ENCODE measurements at places on chromosomes 11 and 22.

- DNase-seq: no peak
Observed at GRCh38 chr22:23376256-23376655, 195.9 kb downstream of the BCR start.

- no peak for DNase-seq
Observed at GRCh38 chr11:24108609-24109008, 388.2 kb upstream of the LUZP2 start.

DNA sequence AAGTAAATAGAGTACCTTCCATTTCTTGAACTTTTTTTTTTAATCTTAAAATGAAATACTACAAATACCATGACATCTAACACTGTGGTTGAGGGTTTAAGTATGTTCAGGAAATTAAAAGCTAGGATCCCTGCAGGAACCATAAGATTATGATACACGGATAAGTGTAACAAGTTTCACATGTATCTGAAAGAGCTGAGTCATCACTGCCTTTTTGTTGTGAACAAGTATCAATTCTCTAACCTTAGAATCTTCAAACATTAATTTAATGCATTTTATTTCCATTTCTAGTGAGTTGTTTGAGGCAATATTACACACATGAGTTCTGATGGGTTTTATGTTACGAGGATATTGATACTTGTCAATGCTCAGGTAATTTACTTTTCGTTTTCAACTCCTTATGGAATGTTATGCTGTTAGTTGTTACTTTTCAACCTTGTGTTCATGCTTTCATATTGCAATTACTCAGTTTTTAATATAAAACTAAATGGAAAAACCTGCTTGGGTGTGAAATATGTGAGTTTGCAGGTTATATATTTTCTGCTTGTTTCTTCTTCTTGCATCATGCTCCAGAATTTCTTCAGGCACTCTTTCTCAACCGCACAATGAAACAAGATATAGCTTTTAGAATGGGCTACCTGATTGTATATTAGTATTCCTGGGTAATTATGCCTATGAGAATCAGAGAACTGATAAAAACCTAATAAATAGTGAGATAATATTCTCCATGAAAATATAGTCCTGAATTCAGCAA lies 361.3 kb upstream of the MTNR1B start:
- DNase-seq: no peak

DNA sequence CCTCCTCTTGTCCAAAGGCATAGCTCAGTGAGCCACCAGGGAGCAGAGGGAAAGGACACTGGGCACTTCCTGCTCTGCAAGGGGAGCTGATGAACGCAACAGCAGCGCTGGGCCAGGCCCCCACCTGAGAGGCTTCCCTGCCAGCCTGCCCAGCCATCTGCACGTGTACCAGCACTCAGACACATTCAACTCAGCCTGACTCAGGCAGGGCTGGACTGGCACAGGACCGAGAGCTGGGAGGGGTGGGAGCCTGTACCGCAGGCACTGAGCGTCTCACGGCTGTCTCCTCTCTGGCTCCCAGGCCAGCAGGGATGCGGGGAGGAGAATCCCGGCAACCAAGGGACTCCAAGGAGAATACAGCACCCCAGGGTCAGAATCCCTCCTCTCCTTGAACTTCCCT lies 411.8 kb downstream of the CTTN start:
- DNase-seq: no peak

DNA sequence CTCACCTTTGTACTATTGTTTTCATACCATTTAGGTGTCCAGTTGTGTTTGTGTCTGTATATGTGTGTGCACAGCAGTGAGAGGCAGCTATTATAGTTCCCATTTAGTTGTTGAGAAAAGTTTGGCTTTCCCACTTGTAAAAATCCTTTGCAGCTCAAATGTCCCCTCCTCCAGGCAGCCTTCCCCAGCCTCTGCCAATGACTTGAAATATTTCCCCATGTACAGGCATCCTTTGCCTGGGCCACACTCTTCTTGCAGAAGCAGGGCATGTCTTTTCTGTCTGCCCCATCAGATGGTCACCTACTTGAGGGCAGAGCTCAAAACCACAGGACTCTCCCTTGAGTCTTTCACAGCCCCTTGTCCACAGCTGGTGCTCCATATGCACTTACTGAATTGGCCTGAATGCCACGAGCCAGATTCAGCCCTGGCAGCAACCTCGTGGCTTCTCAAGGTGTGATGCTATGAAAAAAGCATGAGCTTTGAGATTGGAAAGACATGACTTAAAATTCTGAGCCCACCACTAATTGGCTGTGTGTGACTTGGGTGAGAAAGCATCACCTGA lies 39.3 kb downstream of the MYEOV start:
- DNase-seq: no peak

DNA sequence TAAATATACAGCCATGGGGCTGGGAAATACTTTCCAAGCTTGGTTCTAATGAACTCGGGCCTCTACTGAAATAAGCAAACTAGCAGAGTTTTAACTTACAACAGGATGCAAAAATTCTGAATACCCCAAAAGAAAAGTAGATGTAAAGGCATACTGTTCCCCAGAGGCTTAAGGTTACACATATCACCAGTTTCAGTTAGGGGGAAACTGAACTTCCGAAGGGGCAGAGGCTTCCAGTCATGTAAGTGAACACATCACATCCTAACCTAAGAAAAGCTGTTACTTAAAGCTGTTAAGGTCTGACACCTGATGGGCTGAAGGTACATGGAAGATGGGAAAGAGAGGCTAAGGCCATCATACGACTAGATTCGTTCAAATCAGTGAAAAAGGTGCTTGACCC lies 2.3 kb downstream of the GAB2 start:
- DNase-seq: no peak

- no peak for DNase-seq
Observed at GRCh38 chr22:19730198-19730597, 6.9 kb downstream of the GP1BB start.

- DNase-seq: no peak
Observed at GRCh38 chr11:77471558-77472193, 2.2 kb downstream of the PAK1 start.

DNA sequence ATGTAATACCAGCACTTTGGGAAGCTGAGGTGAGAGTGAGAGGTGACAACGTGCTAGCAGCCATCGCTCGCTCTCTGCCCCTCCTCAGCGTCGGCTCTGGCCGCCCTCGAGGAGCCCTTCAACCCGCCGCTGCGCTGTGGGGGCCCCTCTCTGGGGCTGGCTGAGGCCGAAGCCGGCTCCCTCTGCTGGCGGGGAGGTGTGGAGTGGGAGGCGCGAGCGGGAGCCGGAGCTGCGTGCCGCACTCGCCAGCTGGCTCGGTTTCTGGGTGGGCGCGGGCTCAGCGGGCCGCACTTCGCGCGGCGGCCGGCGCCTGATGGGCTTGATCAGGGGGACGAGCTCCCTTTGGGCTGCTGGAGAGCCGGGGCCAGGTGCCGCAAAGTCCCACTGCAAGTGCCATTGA lies 98.9 kb upstream of the UBASH3B start:
- peak; percentile 37 for DNase-seq

DNA sequence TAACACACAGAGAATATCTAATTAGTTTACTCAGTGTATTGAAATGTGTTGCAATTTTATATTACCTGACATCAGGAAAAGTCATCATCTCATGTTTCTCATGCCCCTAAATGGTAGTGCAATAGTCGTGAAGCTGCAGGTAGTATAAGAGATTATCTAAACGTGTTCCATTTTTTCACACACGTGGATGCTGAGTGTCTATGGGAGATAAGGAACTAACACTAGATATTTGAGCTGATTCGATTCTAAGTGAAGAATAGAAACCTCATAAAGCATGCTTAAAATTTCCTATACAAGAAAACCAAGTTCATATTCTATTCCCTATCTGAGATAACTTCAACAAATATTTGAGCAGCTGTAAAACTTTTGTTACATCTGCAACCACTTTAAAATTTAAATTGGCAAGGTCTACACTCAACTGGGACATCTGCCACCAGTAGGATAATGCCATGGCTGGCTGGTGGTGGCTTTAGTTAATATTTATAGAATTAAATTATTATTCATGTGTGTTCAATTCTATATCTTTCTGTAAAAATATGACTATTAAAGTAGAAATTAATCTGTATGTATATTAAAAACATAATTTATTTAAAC lies 388.8 kb downstream of the LUZP2 start:
- DNase-seq: no peak

GRCh38 chr22:48187356-48187755 lies 1424.9 kb downstream of the TBC1D22A start:
- DNase-seq: no peak

GRCh38 chr22:47990481-47990880 lies 1228.0 kb downstream of the TBC1D22A start:
- DNase-seq: no peak

DNA sequence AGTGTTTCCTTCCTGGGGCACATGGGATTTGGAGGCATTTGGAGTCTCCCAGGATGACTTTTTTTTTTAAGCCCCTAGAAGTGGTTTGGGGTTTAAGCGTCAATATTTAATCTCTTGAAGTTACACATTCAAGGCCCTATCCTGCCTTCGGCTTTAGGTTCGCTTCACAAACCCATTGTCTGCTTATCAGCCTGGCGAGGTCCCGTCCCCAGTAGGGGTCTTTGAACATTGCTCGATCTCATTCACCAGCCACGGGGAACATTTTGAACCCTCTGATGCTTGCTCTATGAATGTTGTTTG lies 75.9 kb downstream of the KCNQ1 start:
- DNase-seq: no peak

All from fibroblast of skin of right quadriceps (primary cell).